CD4-positive, alpha-beta T cell treated with Interleukin-4 for 4 hours (primary cell): ENCODE measurements at places on chromosomes 11 and 22.

- DNase-seq: no peak
Observed at GRCh38 chr22:17944256-17944655, 80.1 kb downstream of the MICAL3 start.

DNA sequence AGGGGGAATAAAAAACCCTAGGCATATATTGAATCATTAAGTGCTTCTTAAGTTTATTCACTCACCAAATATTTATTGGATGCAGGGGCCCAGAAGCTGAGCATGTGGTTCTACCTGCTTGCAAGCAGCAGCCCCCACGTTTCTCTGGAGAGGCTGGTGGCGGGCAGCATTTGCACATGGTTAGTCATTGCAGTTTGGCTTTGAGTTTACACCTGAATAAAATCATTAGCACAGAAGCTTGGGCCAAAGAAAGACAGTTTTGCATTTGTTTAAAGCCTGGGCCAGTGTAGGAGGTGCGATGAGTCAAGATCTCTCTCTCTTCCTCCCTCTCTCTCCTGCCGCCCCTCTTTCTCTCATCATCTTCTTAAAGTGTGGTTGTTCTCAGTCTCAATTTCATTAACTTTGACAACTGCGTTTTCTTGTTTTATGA lies 72.6 kb downstream of the C22orf31 start:
- no peak for DNase-seq

DNA sequence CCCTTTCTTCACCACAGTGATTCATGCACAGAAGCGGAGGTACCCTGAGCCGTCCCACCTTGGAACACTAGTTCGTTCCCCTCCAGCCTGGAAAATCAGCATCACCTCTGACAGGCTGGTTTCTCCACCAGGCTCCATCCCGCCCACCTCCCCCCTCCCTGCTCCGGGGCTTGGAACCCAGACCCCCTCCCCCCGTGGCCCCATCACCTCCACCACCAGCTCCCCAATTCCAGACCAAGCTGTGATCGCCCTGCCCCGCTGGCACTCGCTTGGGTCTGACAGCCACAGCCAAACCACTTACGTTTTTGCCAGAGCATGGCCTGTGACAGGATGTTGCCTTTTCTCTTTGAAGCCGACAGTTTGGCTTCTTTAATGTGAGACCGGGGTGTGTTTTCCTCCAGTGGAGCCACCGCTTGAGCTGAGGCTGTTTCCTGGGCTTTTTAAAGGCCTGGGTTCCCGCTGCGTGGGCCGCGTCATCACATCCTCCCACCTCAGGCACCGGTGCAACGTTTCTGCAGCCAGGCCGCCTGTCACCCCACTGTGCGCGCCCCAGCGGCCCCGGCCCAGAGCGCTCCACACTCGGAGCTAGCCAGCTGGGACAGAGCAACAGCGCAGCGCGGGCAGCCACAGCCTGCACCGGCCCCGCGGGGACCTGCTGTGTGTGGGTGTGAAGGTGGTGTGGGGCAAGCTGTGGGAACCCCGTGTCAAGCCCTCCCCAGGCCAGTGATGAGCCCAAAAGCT lies at the start of gene POU2AF1:
Gene POU2AF1 (minus strand): TSS at position 415 of the 741 bp plus-strand sequence. CDS start 98 bp downstream, at position 317.
- DNase-seq: peak; percentile 48

DNA sequence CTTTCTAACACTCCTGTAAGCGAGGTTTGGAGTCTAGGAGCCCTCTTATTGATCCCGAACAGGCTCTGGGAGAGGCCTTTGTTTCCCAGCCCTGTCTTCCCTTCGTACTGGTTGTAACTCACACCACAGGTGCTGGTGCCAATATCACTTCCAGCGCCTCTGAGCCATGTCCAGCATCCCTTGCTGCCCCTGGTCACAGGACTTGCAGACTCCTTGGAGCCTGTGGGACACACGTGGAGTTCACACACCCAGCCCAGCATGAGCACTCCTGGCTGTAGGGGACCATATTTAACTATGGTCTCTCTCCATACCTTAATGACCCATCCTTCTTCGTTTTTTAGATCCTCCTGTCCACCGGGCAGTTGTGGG lies 2.2 kb downstream of the ZBTB16 start:
- no peak for DNase-seq

DNA sequence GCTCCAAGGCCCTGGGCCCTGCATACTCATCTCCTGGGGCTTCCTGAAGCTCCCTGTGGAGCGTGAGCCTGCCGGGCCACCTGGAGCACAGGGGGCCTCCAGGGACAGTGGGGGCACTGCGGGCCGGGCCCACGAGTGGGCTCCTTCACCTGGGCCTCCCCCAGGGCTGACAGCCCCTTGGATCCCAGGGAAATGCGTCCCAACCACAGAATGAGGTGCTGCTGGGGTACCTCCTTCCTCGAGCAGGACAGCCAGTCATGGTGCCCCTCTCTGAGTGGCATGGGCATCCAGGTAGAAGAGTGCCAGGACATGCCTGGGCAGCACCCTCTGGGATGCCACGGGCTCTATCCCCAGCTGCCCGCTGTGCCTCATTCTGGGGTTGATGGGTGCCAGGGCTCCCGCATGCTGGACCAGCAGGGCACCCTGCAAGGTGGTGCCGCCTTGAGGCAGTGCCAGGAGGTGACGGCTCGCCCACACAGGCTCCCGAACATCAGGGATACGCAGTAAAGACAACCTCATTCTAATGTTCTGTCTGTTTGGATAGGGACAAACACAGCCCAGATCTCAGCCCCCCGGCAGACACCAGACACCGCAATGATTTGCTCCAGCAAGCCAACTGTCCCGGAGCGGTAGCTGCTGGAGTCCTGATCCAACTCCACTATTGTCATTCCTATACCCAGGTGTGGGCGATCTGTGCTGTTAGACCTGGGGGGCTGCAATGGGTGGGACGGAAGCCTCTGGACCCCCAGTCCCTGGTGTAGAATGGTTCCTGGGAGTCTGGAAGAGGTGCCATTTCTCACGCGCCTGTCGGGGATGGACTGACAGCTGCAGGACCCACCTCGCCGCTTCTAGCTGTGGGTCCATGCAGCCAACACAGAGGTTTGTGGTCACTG lies 25.8 kb downstream of the KRTAP5-5 start:
- no peak for DNase-seq

DNA sequence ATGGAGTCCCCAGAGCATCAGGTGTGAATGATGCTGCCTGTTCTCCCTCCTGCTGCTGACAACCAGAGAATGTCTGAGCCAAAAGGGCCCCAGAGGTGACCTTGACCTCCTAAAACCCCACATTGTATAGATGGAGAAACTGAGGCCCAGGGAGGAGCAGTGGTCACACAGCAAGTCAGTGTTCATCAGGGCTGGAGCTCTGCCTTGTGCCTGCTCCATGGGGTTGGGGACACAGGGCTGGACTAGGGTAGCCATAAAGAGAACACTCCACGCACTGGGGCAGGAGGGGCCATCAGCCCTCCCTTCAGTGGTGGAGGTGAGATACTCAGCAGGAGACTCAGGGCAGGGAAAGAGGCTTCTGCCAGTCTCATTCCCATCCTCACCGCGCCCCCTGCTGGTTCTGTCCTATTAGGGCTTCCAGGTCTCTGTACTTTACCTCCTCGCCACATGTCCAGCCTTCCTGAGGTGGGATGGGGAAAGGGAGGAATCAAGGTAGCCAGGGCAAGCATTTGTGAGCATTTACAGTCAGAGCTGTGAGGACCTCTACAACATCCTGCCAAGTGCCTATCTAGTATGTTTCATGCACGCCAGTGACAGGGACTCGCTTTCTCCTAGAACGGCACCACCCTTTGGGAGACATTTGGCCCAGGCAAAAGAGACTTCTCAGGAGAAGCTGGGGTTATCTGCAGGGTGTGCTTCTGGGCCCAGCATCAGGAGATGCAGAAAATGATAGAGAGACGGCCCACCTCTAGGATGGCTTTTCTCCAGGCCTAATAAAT lies 43.2 kb downstream of the NEU3 start:
- peak; percentile 32 for DNase-seq

DNA sequence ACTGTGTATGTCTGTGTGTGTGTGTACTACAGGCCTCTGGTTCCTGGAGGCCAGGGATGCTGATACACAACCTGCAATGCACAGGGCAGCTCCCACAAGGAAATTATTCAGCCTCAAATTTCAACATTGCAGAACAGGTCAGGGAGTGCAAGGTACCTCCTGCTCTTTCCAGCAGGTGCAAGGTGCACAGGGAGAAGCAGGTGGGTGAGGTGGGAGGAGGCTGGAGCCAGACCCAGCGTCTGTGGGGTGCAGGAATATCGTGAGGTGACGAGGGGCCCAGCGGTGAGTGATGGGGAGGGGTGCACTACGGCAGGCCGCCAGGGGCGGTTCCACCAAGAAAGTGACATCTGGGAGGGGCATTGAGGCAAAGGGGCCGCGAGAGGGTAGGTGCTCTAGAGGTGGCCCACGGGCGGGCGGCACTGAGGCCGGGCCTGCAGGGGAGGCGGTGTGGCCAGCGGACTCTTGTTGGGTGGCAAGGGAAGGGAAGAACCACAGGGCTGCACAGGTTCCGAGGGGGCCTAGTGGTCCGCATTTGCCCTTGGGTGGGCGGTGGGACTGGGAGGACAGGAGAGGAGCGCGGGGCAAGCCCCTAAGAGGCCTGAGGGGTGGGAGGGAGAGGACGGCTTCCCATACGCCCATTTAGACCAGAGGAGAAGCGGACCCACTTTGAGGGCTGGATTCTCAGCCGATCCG lies 21.6 kb downstream of the DGCR6L start:
- DNase-seq: no peak
